Activated naive CD4-positive, alpha-beta T cell (primary cell): ENCODE measurements at places on chromosomes 1 and 21.

DNA sequence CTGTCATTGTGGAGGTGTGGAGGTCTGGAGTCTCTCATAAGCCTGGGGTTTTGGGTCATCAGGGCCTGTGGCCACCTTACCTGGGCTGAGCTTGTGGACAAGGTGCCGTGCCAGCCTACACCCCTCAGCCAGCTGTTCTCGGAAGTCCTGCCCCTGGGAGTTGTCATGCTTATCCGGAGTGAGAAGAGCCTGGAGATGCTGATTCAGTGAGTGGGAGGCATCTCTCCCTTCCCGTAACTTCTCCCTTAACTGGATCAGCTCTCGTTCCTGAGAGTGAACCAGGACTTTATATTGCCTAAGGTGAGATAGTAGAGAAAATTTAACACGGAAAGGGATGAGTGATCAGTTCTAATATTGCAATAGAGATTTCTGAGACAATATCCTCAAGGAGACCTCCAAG lies 30.0 kb upstream of the REG4 start:
- no peak for DNase-seq

DNA sequence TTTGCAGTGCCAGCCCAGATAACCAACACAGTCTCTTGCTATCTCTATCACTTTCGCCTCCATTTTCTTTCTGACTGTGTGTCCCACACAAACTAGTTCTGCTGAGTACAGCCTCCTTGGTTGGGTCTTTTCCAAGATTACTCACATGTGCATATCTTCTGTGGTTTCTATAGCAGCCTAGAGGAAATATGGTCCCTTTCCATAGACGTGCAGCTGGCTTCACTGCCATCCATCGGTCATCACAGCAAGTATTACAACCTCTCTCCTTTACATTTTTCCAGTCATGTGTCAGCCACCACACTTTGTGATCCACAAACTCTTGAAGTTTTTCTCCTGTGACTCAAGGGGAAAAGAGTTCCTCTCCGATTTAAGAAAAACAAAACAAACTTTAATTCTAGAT lies 893.4 kb upstream of the ADGRL4 start:
- no peak for DNase-seq

GRCh38 chr1:247218121-247218651 lies 37.7 kb upstream of the VN1R5 start:
- no peak for DNase-seq

DNA sequence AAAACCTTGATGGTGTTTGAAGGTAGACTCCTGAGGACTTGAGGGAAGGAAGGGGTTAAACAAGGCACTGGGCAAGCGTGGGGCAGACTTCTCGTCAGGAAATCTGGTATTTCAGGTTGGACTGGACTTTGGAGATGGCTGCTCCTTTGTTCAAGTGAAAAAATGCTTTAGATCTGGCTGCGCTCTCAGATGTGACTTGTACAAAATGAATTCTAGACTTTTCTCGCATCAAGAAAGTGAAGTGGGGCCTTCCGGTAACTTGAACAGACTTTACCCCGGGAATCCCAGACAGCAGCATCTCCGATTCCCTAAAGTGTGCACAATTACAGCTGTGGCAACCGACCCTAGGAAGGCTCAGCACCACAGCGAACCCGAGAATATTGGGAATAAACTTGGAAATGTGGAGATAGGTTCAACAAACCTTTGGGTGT lies 44.3 kb upstream of the ERRFI1 start:
- DNase-seq: no peak

DNA sequence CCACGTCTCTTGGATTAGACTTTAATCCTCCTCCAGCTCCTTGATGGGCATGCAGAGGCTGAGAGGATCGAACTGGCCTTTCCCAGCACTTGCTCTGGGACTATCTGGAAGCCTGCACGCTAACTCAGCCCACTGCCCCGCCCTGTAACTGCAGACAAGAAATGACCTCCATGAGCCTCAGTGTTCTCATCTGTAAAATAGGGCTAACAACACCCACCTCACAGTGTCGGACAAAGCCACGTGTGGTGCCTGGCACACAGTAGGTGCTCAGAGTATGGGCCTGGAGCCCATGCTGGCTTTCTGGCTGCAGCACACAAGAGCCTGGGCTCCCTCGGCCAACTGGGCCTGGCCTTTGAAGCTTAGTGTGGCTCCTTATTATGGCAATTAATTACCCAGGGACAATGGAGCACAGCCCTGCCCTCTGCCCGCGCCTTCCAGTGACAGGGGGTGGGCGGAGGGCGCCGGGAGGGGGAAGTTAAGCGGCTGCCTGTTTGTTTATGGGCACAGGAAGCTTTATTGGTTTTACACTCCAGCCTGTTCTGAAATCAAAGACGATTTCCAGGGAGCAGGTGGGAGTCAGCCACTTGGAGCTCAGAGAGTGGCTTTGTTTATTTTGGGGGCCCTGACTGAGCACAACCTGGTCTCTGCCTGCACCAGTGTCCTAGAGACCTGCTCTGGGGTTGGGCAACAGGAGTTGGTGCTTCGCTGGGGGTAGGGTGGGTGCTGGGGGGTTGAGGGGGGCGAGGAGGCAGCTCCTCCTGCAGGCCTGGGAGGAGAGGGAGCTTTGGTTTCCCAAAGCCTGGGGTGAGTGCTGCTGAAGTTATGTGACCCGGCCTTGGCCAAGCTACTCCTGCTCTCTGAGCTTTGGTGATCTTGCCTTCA lies 31.0 kb downstream of the PAX7 start:
- no peak for DNase-seq
